ENCODE measurements at places on chromosomes 12 and 14.
A peak's percentile ranks its signal among the peaks of the same experiment; 100 is the strongest.

DNA sequence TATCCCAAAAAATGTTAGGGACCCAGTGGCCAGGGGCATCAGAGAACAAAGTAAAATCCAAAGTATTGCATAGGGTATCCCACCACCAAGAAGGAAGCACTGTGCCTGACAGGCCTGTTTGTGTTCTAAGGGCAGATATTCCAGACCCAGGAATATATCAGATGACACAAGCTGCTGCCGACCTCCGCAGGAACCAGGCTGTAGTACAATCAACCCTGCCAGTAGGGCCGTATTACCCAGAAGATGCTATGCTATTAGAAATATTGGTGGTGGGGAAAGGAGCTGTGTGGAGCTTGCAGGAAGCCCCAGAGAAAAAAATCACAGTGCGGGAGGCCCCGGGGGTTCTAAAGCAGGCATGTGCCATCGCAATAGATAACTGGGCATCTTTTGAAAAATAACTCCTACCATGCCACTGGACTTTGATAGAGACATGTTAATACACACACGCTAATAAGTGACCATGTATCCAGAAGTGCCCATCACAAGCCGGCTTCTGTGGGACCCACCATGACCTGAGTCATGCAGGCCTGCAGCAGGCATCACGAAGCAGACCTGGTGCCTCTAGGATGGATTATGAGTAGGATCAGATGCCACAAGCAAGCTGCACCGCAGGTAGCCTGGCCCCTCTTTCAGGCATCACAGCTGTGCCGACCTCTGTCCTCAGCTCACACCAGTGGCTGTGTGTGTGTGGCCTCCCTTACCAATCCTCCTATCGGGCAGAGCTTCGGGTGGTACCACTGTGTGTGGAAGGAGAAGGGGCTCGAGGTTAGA lies 242.7 kb downstream of the BCL11B start:
- DNase-seq, result no peak

DNA sequence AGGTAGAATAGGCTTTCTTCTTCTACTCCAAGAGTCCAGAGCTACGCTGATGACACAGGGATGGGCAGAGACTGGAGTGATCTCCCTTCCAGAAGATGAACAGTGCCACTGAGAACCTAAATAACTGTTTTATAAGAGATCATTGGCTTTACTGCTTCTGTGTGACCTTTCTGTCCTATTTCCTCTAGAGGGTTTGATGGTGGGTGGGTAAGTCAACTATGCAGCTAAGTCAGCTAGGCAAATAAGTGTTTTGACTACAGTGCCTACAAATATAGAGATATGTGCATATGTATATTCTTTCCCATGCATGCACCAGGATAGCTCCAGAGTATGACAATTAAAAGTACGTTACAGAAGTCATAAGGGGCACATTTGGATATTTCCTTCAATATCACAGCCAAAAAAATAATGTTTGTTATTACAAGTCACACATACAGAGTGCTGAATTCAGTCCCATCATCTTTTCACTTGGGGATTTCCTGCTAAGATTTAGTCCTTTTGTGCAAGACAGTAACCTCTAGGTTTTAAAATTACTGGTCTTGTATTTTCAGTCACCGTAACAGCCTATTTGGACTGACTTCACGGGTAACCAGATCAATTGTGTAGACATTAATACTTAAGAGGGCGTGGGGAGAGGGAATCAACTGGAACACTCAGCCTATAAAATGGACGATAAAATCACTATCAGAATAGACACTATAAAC lies 412.6 kb upstream of the SOX5 start:
- no peak for DNase-seq

DNA sequence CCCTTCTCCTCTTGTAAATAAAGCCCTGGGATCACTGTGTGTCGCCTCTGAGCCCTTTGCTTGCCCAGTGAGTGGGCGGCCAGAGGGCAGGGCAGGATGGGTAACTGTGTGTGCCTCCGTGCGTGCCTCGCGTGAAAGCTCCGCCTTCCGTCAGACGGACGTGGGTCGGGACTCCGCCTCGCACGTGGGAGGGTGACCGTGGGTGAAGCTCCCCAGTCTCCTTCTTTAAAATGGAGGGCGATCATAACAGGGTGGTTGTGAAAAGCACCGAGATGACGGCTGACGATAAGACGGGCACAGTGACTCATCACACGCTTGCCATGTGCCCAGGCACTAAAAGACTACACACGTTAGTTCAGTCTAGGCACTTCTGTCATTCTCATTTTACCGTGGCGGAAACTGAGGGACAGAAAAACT lies 9.2 kb downstream of the PHB2 start:
- no peak for DNase-seq

DNA sequence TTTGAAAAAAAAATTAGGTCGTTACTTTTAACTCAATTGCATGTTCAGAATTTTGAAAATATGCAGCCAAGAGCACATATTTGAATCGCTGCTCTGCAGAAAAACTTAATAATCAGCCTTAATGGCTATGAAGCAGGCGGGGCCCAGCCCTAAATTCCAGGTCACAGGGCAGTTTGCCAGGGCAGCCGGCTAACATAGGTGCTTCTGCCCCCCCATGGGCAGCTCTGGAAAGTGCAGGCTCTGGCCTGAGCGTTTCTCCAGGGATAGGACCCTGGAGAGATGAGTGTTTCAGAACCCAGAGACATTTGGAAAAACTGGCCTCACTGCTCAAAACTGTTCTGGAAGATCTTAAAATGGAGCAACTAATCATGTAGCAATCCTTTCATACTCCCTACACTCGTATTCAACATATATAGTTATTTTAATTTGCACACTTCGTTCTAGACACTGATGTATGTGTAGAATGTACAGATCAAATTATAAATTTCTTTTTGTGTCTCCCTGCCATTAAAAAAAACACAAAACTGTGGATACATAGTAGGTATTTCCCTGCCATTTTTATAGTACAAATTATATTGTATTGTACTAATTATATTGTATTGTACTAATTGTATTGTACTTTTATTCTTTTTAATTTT lies 26.0 kb upstream of the PTGR2 start:
- DNase-seq, result peak; percentile 40

DNA sequence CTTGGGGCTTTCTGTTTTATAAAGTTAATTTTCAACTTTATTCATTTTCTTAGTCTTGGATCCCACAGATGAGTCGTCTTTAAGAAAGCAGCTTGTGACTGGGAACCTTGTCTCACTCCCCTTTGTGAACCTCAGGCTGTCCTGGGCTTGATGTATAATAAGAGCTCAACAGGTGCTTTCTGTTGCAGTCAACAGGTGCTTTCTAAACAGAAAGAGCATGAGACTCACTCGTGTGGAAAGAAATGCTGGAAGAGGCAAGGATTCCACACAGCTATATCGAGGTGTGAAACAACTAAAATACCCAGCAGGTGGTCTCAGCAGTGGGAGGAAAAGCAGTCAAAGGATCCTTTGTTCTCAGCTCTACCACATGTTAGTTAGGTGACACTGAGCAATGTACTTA lies 398.9 kb downstream of the EGLN3 start:
- DNase-seq, result no peak

DNA sequence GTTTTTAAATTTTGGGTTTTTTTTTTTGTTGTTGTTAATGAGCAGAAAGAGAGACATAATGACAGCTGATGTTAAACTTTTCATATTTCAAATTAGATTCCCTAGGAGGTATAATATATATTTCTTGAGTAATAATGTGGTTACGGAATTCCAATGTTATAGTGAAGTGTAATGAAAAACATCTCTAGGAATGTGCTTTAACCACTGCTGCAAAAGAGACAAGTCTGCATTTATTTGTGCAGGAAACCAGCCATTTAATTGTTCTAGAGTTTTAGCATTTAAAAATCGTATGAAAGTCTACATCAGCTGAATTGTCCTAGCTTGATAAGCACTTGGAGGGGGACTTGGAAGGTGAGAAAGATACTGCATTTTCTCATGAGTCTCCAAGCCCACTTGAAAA lies 14.3 kb downstream of the SERPINA10 start:
- no peak for DNase-seq

GRCh38 chr14:43640718-43641267 lies 866.3 kb downstream of the FSCB start:
- no peak for DNase-seq

GRCh38 chr12:112822056-112822455 lies 30.5 kb downstream of the RPH3A start:
- DNase-seq, result no peak

GRCh38 chr12:4417455-4417854 lies 28.2 kb downstream of the FGF6 start:
- DNase-seq, result no peak

DNA sequence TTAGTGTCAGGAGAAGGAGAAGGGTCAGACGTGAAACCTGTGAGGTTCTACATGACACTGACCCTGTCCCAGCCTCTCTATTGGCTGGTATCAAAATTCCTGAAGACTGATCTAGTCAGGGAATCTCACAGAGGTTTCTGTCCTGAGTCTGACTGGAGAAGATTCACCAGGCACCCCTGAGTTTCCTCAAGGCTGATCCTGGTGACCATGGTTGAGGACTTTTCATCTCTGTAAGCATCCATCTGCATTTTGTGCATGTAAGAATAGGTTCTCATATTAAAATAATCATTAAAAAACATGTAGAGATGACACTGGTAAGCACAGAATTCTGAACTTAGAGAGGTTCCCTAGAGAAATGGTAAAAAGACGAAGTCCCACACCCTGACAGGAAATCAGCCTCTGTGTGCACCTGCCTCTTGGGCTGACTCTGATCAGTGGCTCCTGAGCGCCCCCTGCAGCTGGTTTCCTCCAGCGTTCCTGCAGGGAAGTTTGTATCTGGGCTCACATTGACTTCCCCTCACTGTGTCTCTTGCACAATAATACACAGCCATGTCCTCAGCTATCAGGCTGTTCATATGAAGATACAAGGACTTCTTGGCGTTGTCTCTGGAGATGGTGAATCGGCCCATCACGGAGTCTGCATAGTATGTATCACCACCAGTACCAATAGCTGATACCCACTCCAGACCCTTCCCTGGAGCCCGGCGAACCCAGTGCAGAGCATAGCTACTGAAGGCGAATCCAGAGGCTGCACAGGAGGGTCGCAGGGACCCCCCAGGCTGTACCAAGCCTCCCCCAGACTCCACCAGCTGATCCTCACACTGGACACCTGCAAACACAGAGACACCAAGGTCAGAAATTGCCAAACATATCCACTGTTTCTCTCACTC lies 991.9 kb downstream of the TMEM121 start:
- no peak for DNase-seq

DNA sequence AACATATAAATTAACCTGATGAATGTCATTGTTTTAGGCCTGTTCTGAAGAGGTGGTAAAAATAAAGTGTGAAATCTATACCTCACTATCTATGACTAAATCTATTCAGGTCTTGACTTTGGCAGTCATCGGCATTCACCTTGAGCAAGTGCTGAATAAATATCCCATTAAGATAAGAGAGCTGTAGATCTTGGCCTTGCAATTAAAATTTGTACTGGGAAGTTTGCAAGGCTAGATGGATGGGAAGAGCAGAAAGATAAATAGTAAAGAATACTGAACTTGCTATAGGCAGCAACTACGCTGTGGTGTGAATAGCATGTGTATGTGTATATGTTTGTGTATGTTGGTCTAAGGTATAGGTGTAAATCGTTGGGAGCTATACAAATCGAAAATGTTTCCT lies 325.9 kb upstream of the PRICKLE1 start:
- DNase-seq, result no peak

GRCh38 chr14:91127401-91127801 lies 13.5 kb downstream of the DGLUCY start:
- DNase-seq, result no peak

- DNase-seq, result no peak
Observed at GRCh38 chr14:32304296-32304695, 24.8 kb upstream of the AKAP6 start.

DNA sequence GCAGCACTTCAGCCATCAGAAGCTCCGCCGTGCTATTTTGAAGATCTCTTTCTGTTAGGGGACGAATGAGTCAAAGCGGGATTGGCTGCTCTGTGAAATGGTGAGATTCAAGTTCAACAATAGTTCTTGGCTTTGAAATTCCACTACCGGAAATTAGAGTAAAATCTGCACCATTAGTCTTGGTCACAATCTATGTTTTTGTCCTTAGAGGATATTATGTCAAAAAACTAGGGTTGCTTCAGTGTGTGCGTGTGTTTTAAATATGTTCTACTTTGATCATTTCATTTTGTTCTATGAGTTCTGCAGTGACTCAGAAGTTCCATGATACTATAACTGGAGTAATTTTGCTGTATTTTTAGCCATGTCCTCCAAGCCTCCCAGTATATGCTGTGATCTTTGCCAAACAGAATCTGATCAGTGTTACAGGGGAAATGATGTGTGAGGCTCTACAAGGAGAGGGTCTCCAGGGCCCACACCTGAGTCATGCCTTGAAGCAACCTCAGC lies 22.6 kb downstream of the GPHB5 start:
- DNase-seq, result no peak

GRCh38 chr12:3141339-3142321 lies 64.5 kb downstream of the TSPAN9 start:
- DNase-seq, result no peak
